Right cardiac atrium (tissue), 5 donors: ENCODE measurements at places on chromosomes 1 and 21. TPM values are rescaled to one million over a fixed set of nuclear protein-coding genes. Genes with fewer than 3 reads are reported as not detected.

The WNT3A gene
- not detected for total RNA-seq

The PDZK1 gene
- total RNA-seq: not detected

The OXCT2 gene
- 21.2 TPM for total RNA-seq

The IGSF8 gene
- 20.8 TPM for total RNA-seq

The CACNA1S gene
- total RNA-seq: 0.06 TPM

The TMPRSS3 gene
- not detected for total RNA-seq

The CD2 gene
- 0.92 TPM for total RNA-seq

The LCE3D gene
- total RNA-seq: not detected

The BSND gene
- total RNA-seq: not detected

The RNU1-2 gene
- total RNA-seq: 8,578 TPM

The CHIA gene
- total RNA-seq: not detected

The CCDC27 gene
- total RNA-seq: 0.09 TPM

The HHIPL2 gene
- total RNA-seq: not detected

The ARMH1 gene
- 0.59 TPM for total RNA-seq

The CELF3 gene
- total RNA-seq: not detected

The GPR3 gene
- 3.3 TPM for total RNA-seq

The TLR5 gene
- total RNA-seq: 5.2 TPM

The SLC1A7 gene
- total RNA-seq: 1.5 TPM

The ANKRD35 gene
- total RNA-seq: 1.9 TPM

The BNIPL gene
- total RNA-seq: 0.40 TPM

The ANXA9 gene
- not detected for total RNA-seq

The ADAMTS1 gene
- total RNA-seq: 80.2 TPM

The RIPK4 gene
- 1.2 TPM for total RNA-seq

The IFI6 gene
- total RNA-seq: 59.3 TPM

The HTR6 gene
- total RNA-seq: not detected

The RXFP4 gene
- not detected for total RNA-seq
